NCI-H2107 (cell line): ENCODE measurements at places on chromosomes 2 and 18.
A peak's percentile ranks its signal among the peaks of the same experiment; 100 is the strongest.

- no peak for DNase-seq
Observed at GRCh38 chr2:130823886-130824491, 12.7 kb upstream of the ARHGEF4 start.

DNA sequence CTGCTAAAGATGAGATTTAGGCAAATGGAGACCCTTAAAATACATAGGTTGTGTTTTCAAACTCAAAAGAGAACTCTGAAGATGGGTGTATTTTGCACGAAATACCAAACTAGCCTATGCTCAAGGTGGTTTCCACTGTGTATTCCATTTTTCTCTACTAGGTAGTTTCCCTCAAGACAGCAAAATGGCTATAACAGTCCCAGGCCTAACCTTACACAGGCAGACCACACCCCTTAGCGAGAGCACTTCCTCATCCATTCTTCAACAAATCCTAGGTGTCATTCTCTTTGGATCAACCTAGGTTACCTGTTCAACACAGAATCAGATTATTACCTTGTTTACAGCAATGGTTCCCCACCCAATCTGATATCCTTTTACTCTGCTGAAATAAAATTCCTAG is 42.6 kb downstream of the HNRNPLL start:
- DNase-seq, result no peak

- no peak for DNase-seq
Observed at GRCh38 chr2:174984561-174984960, 20.6 kb downstream of the CHN1 start.

DNA sequence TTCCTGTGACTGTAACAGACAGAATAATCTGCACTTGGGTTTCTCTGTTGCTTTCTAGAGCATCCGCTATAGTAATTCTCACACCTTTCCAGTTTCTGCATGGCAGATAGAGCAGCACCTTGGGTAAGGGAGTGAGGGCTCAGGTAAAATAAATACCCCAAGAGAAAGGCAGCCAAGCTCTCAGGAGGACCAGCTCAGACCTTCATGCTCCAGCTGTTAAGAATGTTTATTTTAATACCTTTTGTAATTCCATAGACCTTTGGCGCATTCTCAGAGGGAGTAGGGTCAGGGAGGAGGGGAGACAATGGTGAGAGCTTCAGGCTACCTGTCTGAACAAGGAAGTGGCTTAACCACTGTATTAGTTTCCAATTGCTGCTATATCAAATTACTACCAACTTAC is 16.2 kb upstream of the TMEM178A start:
- no peak for DNase-seq

DNA sequence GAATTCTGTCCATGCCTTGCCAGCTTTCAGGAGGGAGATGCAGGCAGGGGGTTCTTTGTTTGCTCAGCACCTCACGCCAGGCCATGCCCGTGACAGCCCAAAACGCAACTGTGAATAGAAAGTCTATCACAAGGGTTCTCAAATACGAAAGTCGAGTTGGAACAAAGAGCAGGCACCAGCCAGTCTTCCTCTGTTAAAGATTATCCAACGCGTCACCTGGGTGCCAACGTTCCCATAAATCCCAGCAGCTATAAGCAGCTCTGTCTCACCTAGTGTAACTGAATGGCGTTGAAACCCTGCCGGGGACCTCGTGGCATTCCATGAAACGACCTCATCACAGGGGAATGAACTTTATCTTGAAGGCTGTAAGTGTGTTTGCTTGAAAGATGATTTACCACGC is 84.8 kb upstream of the GATA6 start:
- no peak for DNase-seq

- DNase-seq, result peak; percentile 10
Observed at GRCh38 chr18:43422518-43422917, 145.2 kb upstream of the SYT4 start.

DNA sequence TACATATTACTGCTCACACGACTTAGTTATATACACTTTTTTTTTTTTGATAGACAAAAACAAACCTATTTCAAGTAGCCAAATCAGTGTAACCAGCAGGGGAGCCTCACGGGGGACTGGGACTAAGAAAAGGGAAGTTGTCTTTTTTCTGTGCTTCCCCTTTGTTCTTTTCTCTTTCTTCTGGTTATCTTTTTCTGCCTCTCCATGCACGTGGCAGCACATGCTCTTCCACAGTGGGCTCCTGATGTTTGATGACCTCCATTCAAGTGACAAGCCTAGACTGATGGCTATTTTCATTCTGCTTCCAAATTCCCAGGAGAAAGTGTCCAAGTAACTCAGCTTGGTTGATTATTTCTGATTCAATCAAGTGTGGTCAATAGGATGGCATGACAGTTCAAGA is 98.2 kb upstream of the STK39 start:
- no peak for DNase-seq

DNA sequence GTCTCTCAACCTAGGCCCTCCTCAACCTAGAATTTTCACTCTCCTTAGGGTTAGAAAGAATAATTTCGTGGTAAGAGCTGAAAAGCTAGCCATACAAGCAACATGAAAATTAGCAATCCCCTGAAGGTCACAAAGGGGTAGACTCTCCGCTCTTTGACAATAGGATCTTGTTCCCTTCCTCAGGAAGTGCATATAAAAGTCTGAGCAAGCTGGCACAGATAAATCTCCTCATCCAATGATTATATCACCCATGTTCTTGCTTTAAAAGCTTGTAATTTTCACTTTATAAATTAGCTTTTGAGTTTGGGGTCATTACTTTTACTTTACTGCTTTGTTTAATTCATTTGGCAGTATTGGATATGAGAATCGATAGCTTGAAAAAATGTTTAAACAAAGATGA is 852.3 kb upstream of the CRIM1 start:
- DNase-seq, result no peak
